K562 (cell line): ENCODE measurements at places on chromosomes 11 and 22.
A peak's percentile ranks its signal among the peaks of the same experiment; 100 is the strongest.

GRCh38 chr11:74462009-74462408, 5.3 kb downstream of the KCNE3 start:
- DNase-seq = peak; percentile 84

DNA sequence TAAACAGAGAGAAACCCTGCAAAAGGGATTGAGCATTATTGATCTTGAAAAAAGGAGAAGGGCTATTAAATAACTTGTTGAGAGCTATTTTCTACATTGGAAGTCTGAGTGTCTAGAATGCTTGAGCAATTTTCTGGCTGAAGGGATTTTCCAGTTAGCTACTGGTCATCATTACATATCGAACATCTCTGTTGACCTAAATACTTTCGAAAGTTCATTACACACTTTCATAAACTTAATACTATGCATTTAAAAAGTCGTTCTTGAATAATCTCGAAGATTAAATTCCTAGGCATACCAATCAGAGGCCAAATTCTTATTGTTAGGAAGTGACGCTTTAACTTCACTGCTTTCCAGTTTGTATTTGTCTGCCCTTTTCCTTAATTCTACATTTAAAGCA, 13.7 kb downstream of the ETS1 start:
- no peak for DNase-seq

GRCh38 chr11:76962583-76963416, 71.4 kb upstream of the B3GNT6 start:
- no peak for DNase-seq

GRCh38 chr11:128188346-128189004, 398.9 kb downstream of the ETS1 start:
- no peak for DNase-seq

- DNase-seq = no peak
Observed at GRCh38 chr22:45581549-45582080, 78.9 kb downstream of the FBLN1 start.

DNA sequence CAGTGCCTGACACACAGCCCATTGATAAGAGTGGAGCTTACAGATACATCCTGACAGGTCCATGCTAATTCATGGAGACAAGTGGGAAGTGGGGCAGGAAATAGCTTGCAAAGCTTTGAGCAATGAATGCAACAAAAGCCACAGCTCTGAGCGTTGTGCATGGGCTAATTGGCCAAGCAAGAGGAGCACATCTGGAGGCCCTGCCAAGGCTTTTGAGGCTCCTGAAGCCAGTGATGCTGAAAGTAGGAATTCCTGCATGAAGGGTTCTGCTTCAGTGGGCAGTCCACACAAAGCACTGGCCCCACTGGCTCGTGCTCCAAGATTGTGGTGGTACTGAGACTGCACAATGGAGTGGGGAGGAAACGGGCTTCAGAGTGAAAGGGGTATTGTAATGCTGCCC, 103.8 kb upstream of the CSNK2A3 start:
- no peak for DNase-seq

- no peak for DNase-seq
Observed at GRCh38 chr11:96736601-96737000, 346.8 kb downstream of the JRKL start.

- no peak for DNase-seq
Observed at GRCh38 chr11:120834686-120835210, 189.2 kb upstream of the TBCEL start.

GRCh38 chr11:31987118-31988005, 103.5 kb upstream of the RCN1 start:
- DNase-seq = no peak

GRCh38 chr22:22933100-22933806, 45.6 kb downstream of the IGLL5 start:
- peak; percentile 49 for DNase-seq

GRCh38 chr22:23376256-23376655, 195.9 kb downstream of the BCR start:
- peak; percentile 65 for DNase-seq

GRCh38 chr11:130806746-130807145, 109.5 kb downstream of the SNX19 start:
- DNase-seq = no peak

DNA sequence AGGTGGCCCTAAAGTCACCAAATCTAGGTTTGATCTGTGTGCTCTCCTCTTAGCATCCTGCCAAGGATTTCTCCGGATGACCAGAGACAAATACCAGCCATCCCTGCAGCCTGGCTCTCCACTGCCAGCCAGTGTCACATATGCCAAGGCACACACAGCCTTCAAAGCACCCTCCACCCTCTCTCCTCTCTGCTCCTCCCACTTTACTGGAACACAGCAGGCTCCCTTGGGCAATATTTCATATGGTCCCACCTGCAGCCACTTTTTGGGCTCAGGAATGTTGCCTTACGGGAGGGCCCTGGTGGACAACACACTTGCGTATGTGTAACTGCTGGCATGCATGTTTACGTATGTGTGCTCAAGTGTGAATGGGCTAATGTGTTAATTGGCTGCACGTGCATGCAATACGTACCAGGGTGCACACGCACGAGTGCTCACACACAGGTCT, 183.9 kb downstream of the CEP164 start:
- DNase-seq = no peak

GRCh38 chr11:65505466-65506289, 6.8 kb downstream of the MALAT1 start:
- DNase-seq = peak; percentile 53

GRCh38 chr11:69232821-69233743, 60.9 kb upstream of the MYEOV start:
- DNase-seq = no peak

GRCh38 chr11:64110465-64111375, 55.2 kb downstream of the MACROD1 start:
- no peak for DNase-seq

DNA sequence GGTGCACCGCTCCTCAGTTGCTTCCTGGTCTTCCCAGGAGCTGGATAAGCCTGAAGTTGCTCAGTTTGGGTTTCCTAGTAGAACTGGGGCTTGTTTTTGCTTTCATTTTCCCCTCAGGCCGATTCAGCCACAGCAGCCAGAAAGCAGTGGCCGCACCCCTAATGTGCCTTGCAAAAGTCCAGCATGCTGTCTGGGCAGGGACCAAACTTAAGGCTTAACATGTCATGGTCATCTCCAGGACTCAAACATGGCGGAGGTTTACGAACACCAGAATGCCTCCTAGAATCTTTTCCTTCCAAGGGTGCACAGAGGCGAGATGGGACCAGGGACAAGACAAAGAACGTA, 2.5 kb downstream of the GNG3 start:
- DNase-seq = no peak

GRCh38 chr22:17725500-17725796, 48.8 kb downstream of the BID start:
- DNase-seq = no peak

- DNase-seq = peak; percentile 37
Observed at GRCh38 chr22:37045958-37046357, 5.6 kb upstream of the KCTD17 start.

GRCh38 chr11:95863486-95864140, 60.3 kb downstream of the MTMR2 start:
- no peak for DNase-seq

GRCh38 chr11:75795276-75796090, 19.5 kb upstream of the UVRAG start:
- DNase-seq = no peak

- no peak for DNase-seq
Observed at GRCh38 chr11:88618327-88619070, 281.0 kb upstream of the CTSC start.

- DNase-seq = no peak
Observed at GRCh38 chr11:827897-828192, at the start of gene CRACR2B. Gene CRACR2B, plus strand, starts transcription at chr11:827919. Its CDS starts 689 bp downstream, at chr11:828608.

DNA sequence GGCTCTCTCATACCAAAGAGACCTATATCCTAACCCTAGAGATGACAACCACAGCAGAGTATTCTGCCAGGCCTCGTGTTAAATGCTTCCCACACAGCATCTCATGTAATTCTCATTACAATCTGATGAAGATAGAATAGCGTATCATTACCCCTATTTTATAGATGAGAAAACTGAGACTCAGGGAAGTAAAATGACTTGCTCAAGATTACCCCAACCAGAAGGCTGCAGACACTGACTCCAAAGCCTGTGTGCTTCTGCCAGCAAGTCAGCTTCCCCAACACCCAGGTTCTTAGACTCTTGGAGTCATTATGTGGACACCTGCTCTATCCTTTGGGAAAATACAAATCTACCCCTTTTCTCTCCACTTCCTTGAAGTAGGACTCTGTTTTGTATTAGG, 23.6 kb upstream of the TSKU start:
- DNase-seq = no peak

GRCh38 chr11:46680164-46680760, 20.2 kb downstream of the ARHGAP1 start:
- no peak for DNase-seq

GRCh38 chr11:106553304-106553703, 465.0 kb downstream of the GUCY1A2 start:
- DNase-seq = no peak

- DNase-seq = no peak
Observed at GRCh38 chr11:113091481-113091780, 130.2 kb downstream of the NCAM1 start.

DNA sequence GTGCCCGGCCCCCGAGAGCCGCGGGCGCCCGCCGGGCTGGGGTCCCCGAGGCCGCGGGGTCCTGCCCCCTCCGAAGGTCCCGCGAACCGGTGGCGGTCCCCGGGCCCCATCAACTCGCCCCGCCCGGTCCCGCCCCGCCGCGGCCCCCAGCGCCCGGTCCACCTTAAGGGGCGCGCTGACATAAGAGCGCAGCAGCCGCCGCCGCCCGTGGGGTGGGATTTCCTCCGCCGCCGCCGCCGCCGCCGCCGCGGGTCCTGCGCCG, at the start of gene ZDHHC8:
TSS of gene ZDHHC8 (plus strand) at position 208 of the 262 bp plus-strand sequence. CDS start 144 bp downstream, outside the sequence.
- DNase-seq = peak; percentile 89

- DNase-seq = peak; percentile 76
Observed at GRCh38 chr11:69640995-69641581, at the start of gene CCND1. Gene CCND1, plus strand, starts transcription at chr11:69641156. Its CDS starts 158 bp downstream, at chr11:69641314.

DNA sequence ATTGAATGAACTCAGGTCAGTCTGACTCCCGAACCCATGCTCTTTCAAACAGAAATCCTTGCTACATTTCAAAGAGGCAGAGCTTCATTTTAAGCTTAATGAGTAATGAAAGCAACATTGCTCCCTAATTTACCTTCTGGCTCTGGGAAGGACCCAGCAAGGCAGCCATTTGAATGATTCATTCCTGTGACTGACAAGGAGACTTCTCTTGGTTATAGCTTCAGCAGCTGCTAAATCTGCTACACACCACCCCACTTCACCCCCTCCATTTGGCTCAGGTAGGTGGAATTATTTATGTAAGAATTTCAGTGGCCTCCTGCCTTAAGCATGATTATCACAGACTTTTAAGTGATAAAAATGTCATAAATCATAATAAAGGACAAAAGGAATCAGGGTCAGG, 117.7 kb downstream of the KCNC1 start:
- no peak for DNase-seq

- DNase-seq = no peak
Observed at GRCh38 chr11:97557399-97557798, 1167.6 kb downstream of the JRKL start.

- DNase-seq = no peak
Observed at GRCh38 chr22:37922191-37922590, 16.1 kb downstream of the MICALL1 start.

DNA sequence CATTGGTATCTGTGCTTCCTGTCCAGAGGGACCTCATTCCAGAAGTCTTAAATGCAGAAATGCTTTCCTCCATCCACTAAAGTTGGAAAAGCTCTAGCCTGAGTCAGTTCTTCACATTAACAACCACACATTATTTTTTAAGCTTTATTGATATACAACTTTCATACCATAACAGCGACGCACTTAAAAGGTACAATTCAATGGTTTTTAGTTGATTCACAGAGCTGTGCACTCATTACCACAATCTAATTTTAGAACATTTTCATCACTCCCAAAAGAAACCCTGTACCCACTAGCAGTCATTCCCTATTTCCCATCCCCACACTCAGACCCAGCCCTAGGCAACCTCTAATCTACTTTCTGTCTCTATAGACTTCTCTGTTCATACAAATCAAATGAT, 27.6 kb downstream of the GALNT18 start:
- DNase-seq = no peak

DNA sequence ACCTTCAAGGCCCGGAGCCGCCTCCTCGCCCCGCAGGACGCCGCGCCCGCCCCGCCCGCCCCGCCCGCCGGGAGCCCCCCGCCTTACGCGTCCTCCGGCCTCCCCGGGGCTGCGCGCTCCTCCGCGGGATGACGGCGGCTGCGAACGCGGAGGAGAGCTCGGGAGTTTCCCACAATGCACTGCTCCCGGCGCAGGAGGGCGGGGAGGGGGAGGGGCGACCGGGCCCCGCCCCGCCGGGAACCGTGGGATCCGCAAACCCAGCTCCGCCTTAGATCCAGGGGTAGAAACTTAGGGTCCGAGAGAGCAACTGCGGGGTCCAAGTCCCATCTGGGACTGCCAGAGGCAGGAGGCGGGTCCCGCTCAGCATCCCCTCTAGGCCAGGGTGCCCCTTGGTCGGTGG, at the start of gene CEND1:
TSS of gene CEND1 (minus strand) at position 148 of the 400 bp plus-strand sequence. CDS start 1,514 bp downstream, outside the sequence.
- peak; percentile 80 for DNase-seq

DNA sequence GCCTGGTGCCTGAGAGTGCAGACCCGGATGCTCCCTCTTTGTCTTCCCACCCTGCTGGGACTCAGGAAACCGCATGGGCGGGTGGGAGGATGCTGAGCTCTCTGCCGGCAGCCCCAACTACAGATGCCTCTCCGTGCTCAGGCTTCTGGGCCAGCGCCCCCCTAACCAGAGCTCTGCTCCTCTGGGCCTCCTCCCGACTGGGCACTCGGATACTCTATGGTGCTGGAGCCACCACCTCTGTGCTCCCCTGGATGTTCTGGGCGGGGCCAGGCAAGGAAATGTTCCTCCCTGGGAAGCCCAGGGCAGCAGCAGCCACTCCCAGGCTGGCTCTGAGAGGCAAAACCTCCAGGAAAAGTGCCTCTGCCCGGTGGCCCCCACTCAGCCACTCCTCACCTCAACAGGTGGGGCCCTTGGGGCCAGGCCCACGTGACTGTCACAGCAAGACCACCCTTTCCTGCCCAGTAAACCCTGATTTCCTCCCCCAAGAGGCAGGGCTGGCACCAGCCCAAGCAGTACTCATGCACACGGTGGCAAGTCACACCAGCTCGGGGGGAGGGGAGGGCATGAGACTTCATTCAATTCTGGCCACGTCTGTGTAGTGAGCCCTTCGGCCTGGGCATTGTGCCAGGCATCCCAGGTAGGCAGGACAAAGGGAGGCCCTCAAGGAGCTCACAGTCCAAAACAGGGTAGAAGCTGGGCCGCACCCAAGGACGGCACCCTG, 54.7 kb upstream of the TCF20 start:
- no peak for DNase-seq

GRCh38 chr11:125768336-125769046, 10.1 kb downstream of the PATE2 start:
- DNase-seq = no peak
